ENCODE measurements at places on chromosomes 2 and 18.

GRCh38 chr18:32093523-32093922, 1.8 kb downstream of the RNF138 start:
- no peak for DNase-seq

GRCh38 chr2:108454440-108454839, 5.4 kb downstream of the GCC2 start:
- no peak for DNase-seq

DNA sequence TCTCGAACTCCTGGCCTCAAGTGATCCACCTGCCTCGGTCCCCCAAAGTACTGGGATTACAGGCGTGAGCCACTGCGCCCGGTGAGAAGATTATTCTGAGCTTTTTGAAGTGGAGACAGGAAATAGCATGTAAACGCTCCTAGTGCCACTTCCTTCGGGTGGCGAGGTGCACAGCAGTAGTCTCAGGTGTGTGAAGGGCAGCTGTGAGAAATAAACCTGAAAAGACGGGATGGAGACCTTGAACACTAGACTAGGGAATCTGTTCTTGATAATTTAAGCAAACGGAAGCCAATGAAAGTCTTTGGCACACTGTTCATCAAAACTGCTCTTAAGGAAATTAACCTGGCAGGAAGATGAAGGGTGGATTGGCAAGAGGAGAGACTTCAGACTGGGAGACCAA, 439 bp upstream of the PLEKHH2 start:
- no peak for DNase-seq

GRCh38 chr18:51519571-51519970, 322.1 kb upstream of the MEX3C start:
- no peak for DNase-seq

DNA sequence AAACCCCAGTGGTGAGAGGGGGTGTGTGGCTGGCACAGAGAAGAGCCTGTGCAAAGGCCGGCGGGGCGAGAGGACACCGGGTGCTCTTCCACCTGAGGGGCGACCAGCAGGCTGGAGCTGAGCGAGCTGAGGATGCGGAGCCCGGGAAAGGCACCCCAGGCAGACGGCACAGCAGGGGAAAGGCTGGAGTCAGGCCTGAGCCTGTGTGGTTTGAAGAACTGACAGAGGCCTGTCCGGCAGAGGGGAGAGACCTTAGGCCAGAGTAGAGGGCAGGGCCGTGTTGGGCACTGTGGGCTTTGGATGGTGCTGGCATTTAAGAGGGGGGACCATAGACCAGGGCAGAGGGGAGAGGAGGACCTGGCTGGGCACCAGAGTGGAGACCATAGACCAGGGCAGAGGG, 149.8 kb downstream of the RTP5 start:
- no peak for DNase-seq

GRCh38 chr18:55236150-55236931, 277.1 kb upstream of the CCDC68 start:
- DNase-seq: no peak

- DNase-seq: no peak
These were observed 20.8 kb upstream of the LYPD1 start for GRCh38 chr2:132690664-132691303.

- DNase-seq: no peak
These were observed 70.3 kb downstream of the HAUS1 start for GRCh38 chr18:46174342-46175041.

GRCh38 chr2:86482034-86482433, 40.9 kb downstream of the KDM3A start:
- no peak for DNase-seq

GRCh38 chr18:55779691-55780585, 191.9 kb upstream of the TCF4 start:
- DNase-seq: no peak

GRCh38 chr18:6649421-6650126, 79.9 kb upstream of the ARHGAP28 start:
- no peak for DNase-seq

DNA sequence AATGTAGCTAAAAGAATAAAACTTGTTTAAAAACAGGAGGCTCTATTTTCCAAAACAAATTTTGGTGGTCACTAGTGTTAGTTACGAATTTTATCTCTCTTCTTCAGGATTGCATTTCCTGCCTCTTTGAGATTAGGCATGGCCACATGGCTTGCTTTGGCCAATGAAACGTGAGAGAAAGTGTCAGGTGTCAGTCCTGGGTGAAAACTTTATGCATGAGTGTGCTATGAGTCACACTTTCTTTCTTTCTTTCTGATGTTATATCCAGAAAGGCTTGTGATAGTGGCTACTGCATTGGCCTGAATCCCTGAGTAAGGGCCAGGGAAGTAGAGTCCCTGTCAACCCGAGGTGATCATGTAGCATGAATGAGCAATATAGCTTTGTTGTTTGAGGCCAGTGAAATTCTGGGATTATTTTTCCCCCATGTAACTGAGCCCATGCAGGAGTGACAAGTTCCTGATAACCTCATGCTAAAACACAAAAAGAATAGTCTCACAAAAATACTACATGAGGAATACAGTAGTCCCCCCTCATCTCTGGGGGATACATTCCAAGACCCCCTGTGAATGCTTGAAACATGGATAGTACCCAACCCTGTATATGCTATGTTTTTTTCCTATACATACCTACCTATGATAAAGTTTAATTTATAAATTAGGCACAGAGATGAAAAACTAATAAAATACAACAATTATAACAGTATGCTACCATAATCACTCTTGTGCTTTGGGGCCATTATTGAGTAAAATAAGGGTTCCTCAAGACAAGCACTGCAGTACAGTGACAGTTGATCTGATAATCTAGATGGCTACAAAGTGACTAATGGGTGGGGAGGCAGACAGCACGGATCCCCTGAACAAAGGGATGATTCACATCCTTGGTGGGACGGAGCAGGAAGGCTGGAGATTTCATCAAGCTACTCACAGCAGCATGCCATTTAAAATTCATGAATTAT, 109.5 kb downstream of the CDC42EP3 start:
- DNase-seq: no peak

DNA sequence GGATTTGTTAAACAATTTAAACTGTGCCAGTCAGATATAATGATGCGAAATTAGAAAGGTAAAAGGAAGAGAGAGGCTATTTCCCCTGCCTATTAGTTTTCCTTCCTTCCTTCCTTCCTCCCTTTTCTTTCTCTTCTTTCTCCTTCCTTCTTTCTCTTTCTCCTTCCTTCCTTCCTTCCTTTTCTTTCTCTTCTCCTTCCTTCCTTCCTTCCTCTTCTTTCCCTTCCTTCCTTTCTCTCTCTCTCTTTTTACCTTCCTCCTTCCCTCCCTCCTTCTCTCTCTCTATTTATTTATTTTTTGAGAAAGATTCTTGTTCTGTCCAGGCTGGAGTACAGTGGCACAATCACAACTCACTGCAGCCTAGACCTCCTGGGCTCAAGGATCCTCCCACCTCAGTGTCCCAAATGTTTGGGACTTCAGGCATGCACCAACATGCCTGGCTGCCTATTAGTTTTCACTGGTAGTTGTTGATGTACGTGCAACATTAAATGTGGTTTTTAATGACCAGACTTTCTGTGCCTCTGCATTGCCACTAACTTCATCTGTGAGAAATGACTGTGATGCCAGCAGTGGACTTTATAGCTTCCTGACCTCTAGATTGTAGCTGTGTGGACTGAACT, 48.7 kb upstream of the NFE2L2 start:
- no peak for DNase-seq

- DNase-seq: peak; percentile 45
These were observed 1.0 kb downstream of the ZDBF2 start for GRCh38 chr2:206275312-206276055.
